ENCODE measurements at places on chromosomes 5 and 9.

DNA sequence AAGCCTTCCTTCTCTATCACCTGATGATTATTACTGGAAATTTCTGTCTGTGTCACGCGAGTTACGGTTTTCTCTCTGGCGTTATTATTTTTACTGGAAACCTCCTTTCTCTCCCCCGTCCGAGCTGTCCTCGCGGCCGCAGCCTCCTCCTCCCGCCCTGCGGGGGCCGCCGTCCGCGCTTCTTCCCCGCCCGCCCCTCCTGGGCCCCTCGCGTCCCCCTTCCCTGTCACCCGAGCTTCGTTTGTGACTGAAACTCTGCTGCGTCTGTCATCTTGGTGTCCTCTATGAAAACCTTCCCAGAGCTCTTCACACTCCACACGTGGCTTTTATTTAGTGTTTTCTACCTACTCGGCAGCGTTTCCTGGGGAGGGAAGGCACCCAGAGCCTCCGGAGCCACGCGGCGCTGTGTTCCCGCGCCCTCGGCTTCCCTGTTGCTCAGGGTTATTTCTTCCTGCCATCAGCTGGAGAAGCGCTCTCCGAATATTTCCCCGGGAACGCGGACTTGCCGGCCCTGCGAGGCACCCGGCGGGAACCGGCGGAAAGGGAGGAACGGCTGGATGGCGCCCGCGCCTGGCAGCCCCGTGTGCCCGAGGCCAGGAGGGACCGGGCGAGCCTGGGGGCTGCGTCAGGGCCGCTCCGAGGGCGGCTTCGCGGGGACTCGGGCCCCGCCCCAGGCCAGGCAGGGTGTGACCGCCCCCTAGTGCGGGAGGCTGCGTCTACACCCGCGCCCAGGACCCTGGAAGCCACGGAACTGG lies 33.9 kb downstream of the TRIP13 start:
- no peak for DNase-seq

DNA sequence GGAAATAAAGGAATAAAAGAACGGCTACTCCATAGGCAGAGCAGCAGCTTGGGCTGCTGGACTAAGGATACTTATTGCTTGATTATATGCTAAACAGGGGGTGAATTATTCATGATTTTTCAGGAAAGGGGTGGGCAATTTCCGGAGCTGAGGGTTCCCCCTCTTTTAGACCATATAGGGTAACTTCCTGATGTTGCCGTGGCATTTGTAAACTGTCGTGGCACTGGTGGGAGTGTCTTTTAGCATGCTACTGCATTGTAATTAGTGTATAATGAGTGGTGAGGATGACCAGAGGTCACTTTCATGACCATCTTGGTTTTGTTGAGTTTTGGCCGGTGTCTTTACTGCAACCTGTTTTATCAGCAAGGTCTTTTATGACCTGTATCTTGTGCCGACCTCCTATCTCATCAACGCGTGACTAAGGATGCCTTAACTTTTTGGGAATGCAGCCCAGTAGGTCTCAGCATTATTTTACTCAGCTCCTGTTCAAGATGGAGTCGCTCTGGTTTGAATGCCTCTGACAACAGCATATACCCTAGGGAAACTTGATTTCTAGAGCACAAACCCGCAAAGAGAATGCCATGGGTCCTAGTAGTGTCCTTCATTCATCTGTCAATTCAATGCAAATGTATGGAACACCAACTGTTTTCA lies 47.8 kb upstream of the PWWP2A start:
- DNase-seq, result no peak

DNA sequence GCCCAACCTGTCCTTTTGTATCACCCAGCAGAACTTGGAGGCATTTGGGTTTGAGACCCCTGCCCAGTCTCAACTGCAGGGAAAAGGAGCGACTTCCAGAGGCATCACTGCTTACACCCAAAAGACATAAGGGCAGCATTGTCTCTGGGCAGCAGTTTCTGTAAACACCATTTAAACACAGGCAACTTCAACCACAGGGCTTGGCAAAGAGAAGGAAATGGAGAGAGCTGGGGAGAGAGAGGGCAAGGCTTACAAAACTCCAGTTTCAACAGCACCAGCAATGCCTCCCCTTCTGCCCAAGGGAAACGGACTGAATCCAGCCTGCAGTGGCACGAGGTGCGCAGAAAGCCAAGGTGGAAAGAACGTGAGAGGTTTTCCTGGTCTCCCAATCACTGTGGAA lies 147.6 kb downstream of the ROR2 start:
- DNase-seq, result no peak

GRCh38 chr9:131727795-131728545 lies 11.9 kb downstream of the RAPGEF1 start:
- no peak for DNase-seq

GRCh38 chr9:129141066-129142041 lies 30.1 kb downstream of the PTPA start:
- no peak for DNase-seq

DNA sequence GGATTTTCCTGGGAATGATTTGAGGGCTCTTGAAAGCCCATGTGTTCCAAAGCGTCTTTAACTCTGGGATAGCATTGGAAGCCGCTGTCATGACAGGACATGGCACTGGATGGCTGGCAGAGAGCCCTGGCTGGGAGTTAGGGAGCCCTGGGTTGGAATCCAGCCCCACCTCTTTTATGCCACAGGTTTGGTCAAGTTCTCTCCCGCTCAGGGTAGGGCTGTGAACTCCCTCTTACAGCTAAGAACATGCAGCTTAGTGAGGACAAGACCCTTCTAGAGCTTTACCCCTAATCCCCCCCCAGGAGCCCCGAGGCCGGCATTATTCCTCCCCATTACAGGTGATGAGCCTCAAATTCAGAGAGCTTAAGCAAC lies 37.2 kb downstream of the OLFML2A start:
- no peak for DNase-seq

- DNase-seq, result peak; percentile 77
These were observed 54.8 kb downstream of the CAMK4 start for GRCh38 chr5:111278858-111279504.

DNA sequence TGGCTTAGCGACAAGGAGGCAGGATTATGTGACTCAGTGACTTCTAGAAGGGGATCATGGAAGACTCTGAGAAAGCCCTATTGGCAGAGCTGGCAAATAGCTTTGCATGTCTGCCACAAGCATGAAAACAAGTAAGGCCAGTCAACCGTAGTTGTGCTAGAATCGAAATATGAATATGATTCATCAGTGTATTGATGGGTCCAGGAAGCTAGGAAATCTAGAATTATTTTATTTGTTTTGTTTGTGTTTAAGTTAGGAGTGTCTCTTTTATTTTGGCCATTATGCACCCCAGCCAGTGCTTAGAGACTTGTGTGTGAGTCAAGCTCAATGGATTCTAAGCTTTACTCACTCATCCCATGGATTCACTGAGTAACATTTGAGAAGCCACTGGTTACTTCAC lies 3.8 kb upstream of the ITGA2 start:
- no peak for DNase-seq

DNA sequence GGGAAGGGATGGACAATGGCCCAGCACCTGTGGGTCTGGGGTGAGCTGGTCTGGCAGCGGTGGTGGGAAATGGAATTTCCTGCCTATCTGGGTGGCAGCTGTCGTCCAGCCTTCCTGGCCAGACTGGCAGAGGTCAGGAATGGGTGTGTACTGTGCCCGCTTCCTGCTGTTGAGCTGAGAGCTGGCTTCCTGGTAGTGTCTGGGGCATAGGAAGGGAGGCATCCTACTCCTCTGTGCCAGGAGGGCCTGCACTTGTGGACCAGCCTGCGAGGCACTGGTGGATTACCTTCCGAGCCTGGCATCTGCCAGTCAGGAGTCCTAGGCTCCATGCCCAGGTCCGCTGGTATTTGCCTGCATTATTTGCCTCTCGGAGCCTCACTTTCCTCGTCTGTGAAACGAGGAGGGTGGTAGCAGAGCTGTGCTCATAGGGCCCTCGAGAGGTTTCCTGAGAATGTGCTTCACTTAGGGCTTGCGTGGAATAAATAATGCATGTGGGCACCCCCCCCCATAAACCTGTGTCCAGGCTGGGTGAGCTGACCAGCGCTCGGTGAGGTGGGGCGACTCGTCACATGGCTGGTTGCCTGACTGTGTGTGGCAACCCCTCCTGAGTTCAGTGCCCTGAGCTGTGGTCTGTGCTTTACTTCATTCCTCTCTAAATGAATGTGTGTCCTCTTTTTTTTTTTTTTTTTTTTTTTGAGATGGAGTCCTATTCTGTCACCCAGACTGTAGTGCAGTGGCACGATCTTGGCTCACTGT lies 47.7 kb downstream of the HMCN2 start:
- no peak for DNase-seq

DNA sequence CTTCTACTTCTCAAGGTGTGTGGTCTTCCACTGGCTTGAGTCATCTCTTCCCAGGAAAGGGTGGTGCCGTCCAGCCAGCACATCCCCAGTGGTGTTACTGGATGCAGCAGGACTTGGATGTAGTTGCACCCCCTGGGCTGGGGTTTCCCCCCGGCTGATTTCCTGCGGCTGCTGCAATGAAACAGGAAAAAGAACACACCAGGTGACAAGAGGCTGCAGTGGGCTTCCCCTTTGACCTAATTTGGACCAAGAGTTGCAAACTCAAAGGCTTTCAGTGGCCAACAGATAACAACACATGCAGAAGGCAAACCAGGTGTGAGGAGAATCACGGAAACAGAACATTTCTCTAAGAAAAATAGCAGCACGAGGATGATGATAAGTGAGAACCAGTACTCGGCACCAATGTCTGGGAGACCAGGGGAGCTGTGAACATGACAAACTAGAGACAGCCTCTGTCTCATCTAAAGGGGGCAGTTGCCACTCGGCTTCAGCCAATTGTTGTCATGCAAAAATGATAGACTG lies 83.7 kb downstream of the PDE6A start:
- DNase-seq, result no peak

- DNase-seq, result no peak
These were observed 26.0 kb upstream of the GNE start for GRCh38 chr9:36284226-36284625.

DNA sequence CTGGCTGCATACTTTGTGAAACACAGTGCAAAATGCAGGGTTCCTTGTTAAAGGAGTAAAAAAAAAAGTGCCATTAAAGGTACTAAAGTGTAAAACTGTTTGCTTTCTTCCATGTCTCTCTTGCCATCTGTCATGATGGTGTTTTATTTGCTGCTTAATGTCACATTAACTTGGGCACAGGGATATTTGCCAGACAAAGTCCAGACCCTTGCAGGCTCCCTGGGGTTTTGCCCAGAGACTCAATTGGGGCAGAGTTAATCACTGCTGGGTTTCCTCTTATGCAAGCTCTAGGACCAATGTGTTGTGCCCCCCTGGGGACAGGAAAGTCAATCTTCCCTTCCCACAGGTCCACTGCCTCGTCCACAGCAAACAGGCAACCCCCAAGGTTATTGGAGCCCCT lies 274.3 kb upstream of the SGCD start:
- no peak for DNase-seq

DNA sequence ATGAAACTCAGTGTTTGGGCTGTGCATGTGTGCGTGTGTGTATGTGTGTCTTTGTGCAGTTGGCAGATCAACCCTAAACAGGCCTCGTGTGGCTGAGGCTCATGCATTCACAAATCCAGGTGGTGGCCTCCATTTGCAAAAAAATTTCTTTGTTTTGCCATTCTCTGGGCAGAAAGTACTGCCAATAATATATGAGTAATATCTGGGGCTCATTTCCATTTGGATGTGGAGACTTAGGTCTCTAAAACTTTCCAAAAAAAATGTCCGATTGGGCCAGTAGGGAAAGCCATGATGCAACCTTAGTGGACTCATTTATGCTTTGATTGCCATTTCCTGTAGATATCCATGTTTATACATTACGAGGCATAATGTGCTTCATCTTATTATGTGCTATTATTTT lies 77.9 kb upstream of the RPS23 start:
- DNase-seq, result no peak

DNA sequence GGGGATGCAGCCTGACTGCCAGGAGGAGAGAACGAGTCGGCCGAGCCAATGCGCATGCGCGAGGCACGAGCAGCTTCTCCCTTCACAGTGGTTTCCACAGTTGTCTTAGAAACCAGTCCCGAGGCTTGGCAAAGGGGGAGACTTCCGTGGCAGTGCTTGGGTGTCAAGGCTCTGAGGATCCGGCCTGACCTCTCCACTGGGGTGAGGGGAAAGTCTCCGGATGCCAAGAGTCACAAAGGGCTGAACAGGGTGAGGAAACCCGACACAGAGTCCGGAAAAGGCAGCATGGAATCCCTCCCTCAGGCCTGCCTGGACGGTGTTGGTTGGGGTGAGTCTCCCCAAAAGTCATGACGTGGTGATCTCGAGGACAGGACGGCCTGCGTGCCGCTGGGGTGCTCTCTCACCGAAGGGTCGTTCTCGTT lies 475.5 kb downstream of the SPATA31A7 start:
- DNase-seq, result no peak

DNA sequence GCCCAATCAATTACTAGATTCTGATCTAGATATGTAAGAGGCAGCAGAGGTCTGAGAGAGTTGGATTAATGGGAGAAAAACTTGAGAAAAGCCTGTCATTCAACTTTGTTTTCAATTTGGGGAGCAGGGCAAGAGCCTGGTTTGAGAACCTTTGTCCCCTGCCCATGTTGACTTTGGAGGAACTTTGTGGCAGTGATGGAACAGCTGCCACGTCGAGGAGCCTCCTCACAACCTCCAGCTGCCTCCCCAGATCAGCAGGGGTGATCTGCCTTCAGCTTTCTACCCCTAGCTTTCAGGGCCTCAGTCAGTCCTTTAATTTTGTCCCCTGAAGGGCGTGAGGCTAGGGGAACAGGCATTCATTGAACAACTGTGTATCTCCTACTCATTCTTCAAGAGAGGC lies 8.7 kb downstream of the SKP2 start:
- DNase-seq, result no peak

Data from stimulated activated CD8-positive, alpha-beta memory T cell treated with anti-CD3 and anti-CD28 coated beads, Interleukin-15, amount 100 ng/mL, for 1 hour (primary cell).